ENCODE measurements at places on chromosomes 12 and 14.

DNA sequence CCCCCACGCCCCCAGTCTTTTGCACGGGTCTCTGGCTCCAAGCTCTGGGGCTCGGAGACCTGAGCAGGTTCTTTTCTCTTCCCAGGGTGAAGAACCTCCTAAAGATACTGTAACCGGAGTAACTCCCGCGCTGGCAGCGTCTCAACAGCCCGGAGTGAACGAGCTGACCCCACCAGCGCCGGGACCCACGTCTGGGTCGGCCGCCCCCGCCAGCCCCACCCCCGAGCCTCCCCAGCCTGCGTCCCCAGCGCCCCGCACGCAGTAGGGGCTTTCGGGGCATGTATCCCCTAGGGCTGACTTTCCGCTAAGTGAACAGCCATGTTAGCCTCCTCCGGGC is 858 bp downstream of the SLC35F4 start:
- DNase-seq = no peak

- DNase-seq = no peak
Observed at GRCh38 chr12:3179731-3180130, 102.6 kb downstream of the TSPAN9 start.

DNA sequence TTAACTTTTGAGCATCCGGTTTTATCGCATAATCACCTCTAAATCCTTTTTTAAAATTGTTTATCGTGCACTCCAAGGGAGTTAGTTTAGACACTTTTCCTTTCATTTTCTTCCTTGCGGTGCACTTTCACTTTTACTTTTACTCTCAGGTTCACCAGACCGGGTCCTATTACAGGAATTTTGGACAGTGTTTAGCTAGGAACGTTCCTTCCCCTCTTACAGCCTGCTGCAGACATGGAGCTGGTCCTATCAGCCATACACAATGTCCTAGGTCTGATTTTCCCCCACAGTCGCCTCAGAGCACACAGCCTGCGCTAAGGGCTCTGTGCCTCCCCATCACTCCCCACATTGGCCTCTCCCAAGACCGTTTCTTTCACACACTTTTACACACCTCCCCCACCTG is 103.9 kb downstream of the ALG10 start:
- no peak for DNase-seq

DNA sequence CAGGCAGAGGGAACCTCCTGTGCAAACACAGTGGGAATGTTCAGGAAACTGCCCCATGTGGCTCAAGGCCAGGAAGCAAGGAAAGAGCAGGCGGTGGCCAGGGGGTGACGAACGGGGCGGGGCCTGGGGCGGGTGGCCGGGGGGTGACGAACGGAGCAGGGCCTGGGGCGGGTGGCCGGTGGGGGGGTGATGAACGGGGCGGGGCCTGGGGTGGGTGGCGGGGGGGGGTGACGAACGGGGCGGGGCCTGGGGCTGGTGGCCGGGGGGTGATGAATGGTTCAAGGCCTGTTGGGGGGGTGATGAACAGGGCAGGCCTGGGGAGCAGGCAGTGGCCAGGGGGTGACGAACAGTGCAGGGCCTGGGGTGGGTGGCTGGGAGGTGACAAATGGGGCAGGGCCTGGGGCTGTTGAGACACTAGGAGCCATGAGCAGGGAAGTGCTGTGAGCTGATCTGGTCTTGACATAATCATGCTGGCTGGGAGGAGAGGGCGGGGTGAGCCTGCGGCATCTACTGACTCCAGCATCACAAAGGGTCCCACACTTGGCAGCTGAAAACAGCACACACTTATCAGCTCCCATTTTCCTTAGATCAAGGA is 62.7 kb upstream of the FBRSL1 start:
- DNase-seq = no peak

DNA sequence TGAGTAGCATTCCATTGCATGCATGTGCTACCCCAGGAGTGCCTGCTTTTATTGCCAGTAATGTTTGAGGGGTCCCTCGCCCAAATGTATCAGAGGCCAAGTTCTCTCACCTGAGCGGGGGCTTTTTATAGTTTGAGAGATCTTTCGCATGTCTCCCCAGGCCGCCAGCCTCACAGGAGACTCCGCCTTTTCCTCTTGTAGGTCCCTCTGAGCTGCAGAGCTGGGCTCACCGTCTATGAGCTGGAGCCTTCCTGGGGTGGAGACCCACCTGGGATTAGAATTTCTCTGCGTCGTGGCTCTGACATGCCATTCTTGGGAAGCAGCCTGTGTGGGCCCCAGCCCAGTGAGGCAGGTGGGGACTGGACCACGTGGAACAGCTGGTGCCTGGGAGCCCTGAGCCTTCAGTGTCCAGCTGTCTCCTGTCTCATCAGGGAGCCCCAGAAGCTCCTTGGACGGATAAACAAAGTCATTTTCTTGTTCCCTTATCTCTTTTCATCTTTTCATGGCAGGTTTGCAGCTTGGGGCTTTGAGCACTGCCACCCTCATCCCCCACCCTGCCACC is 261.7 kb upstream of the CRY1 start:
- no peak for DNase-seq

- no peak for DNase-seq
Observed at GRCh38 chr14:103121846-103122584, 1.2 kb upstream of the TNFAIP2 start.

DNA sequence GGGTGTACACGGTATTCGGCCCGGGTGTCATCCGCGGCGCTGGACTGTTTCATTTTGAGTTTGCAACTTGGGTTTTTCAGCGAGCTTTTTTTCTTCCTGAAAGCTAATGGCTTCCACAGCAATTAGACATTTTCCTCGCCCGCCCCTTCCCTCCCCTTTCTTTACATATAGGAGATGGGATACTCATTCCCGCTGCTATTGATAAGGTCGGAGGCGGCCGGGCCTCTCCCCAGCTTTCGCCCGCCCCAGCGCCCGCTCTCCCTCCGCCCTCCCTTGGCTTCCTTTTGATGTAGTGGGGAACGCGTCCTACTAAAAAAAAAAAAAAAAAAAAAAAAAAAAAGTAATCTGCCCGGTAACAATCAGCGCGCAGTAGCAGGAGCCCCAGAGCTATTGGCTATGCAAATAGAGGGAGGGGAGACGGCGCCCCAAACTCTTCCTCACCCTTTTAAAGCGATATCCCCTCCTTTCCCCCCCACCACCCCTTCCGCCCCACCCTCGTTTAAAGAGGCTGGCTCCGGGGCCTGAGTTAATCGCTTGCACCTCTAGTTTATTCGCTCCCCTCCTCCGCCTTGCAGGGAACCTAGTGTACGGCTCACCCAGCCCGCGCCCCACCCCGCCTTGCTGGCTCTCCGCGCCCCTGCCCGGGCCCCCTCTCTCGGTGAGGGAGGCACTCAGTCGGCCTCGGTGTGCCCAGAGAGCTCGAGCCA is 1.7 kb upstream of the CCND2 start:
- peak; percentile 78 for DNase-seq

DNA sequence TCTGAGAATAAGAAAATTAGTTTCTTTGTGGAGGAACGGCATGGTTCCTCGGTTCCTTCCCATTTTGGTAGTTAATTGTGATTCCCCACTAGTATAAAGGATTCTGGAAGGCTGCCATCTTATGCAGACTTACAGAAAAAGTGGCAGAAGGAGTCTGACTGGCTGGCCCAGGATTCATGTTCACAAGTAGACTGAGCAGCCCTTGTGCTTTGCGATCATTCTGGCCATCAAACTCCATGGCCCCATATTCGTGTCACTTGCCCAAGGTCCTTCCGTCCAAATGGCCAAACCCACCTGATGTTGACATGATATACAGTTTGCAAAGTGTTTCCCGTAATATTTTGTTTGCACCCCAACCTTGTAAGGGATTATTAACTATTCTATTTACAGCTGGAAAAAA is 297.2 kb upstream of the AMIGO2 start:
- no peak for DNase-seq

DNA sequence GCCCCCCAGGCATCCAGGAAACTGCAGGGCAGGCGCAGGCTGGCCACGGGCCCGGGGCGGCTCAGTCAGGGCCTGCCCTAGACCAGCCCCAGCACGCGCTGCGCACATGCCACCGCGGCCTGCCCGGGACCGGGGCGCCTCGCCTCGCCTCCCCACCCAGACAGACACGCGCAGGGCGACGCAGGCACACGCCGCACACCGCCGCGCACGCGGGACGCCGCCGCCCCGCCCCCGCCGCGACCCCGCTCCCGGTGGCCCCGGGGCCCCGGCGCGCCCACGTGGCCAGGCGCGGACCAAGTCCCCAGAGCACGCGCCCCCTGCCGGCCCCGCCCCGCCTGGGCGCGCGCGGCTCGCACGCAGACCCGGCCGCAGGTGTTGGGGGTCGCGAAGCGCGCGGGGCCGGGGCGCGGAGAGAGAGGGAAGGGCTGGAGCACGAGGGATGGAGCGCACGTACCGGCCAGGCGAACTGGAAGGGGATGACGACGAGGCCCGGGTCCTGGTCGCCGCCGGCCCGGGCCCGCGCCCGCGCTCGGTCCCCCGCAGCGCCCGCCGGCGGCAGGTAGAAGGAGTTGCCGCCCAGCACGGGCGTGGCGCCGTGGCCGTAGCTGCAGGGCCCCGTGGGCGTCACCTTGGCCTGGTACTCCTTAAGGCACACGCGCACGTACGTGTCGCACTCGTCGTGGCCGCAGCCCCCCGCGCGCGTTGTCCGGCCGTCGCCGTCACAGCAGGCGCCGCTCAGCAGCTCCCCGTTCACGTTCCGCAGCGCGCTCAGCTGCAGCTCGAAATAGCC is 1.1 kb downstream of the JAG2 start:
- no peak for DNase-seq

DNA sequence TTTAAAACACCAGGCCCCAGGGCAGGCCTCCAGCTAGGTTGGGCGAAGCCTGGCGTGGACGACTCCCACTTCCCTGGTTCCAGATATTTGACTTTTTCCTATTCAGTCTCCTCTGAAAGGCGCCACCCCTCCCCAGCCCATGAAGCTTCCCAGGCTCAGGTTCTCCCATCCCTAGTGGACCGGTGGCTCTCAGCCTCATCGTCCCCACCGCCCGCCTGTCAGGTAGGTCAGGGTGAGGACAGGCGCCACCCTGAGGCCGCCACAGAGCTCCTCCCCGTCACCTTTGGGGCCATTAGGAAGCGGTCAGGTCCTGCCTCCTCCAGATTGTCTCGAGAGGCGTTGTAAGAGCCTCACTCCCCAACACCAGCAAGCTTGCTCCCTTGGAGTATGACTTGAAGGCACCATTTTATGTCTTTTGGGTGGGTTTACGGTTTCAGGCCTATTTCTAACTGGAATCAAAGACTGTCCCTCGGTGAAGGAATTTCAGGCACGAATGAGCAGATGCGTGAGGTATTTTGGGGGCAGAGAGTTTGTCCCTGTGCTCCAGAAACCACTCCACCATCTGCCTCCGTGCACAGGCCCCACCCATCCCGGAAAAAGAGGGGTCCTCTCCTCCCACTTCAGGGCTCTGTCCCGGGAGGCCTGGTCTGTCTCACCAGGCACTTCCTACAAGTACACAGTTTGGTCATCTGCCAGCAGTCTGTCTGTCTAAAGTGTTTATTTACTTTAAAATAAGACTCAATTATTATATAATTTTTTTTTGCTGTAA is 55.6 kb downstream of the TSPAN9 start:
- no peak for DNase-seq

GRCh38 chr12:25377469-25378177 is 126.9 kb upstream of the KRAS start:
- peak; percentile 19 for DNase-seq

Measured in stimulated activated CD4-positive, alpha-beta T cell treated with anti-CD3 and anti-CD28 coated beads, Interleukin-4, amount 100 ng/mL, for 48 hours (primary cell).